ENCODE measurements at places on chromosomes 16 and 17.

GRCh38 chr17:10177131-10177912, 21.1 kb downstream of the GAS7 start:
- DNase-seq, result no peak

- no peak for DNase-seq
Measured at GRCh38 chr16:79097771-79098170, 502.8 kb downstream of the MAF start.

DNA sequence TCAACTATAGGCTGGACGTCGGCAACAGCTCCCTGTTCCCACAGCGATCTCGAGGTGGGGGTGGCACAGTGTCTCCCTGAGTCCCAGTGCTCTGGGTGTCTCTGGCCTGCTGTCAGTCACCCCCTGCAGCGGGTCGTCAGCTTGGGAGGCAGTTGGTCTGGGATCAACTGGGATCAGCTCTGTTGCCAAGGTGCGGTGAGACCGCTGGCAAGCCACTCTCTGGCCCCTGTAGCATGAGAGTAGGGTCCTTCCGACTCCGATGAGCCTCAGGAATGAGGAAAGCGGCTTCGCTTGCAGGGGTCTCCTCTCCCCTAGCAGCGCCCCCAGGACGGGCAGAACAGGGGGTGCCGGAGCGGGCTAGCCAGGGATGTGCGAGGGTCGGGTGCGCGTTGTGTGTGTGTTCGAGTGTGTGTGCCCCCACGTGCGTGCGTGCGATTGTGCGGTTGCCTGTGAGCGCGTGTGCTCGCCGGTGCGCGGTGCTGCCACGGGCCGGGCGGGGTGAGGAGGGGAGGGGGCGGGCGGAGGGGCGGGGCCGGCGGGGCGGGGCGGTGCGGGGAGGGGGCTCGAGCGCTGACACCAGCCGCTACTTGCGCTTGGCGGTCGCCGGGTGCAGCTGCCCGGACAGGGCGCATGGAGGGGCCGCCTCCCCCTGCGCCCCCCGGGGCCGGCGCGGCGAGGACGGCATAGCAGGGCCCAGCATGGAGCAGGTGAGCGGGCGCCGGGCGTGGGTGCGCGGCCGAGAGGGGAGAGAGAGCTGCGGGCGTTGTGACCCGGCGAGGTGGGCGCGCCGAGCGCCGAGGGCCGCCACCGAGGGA, 9.4 kb upstream of the ARHGAP23 start:
- DNase-seq, result no peak

- DNase-seq, result no peak
Measured at GRCh38 chr17:70310221-70310672, 140.9 kb downstream of the KCNJ2 start.

DNA sequence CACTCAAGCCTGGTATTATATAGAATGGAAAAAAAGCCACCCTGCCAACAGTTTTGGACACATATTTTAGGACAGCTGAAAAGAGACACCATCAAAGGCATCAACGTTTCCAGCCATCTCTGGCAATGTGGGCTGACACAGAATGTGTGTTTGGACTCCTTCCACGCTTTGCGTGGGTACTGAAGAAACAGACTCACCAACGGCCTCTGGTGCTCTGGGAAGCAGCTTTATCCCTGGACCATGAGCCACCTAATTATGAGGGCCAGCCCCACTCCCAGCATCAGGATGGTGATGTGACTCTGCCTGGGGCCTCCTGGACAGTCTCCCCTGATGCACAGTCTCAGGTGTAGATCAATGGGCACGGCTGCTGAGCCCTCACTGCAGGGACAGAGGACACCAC, 27.9 kb downstream of the CCDC57 start:
- no peak for DNase-seq

- no peak for DNase-seq
Measured at GRCh38 chr17:33229028-33229427, 64.1 kb downstream of the ASIC2 start.

DNA sequence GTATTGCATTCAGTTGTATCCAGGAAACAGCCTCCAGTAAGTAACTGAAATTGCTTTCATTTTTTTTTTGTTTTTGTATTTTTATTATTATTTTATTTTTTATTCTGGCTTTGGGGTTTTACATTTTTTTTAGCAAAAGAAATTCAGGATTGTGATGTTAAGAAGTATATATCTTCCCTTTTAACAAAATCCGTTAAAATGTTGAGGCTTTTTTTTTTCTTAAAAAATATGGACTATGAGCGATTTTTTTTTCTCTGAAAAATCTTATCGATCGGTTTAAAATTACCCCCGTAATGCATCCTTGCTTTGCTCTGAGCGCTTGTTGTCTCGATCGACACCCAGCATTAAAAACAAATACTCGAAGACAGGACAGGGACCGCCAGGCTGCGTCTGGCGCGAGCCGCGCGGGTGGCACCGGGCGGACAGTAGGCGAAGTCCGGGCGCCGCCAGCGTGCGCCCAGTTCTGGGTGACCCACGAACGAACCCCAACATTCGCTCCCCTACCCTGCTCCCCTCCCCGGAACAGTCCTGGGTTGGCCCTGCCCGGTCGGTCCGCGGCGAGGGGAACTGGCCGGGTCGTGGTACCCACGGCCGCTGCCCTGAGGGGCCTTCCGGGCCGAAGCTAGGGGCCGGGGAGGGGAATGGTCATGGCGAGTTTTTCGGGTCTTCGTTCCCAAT, 482 bp downstream of the BAHCC1 start:
- no peak for DNase-seq

- no peak for DNase-seq
Measured at GRCh38 chr16:11129378-11129781, 126.6 kb downstream of the SOCS1 start.

DNA sequence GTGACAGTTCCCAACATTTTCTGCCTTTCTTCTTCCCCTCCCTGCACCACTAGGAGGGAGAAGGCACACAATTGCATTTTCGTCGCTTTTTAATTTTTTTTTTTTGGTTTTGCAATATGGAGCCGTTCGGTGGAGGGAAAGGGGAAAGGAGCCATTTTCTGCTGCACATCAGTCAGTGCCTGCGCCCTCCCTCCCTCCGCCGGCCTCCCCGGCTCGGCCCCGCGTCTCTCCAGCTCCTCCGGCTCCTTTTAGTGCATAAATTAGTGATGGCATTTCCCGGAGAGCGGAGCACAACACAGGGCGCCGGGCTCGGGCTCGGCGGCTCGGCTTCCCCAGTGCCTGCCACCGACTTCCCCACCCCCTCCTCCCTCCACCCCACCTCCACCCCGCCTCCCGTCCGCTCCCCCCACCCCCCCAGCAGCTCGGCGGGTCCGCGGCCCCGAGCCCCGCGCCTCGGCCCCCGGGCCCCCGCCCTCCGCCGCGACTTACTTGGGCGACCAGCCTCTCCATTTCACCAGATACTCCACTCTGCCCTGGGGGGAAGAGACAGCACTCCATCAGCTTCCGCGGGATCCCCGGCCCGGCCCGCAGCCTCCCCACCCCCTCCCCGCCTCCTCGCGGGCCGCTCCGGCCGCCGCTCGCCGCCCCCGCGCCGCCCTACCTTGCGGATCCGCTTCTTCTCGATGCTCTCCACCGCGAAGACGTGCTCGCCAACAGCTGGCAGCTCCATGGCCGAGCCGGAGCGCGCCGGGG, 542 bp downstream of the CBX4 start:
- DNase-seq, result no peak

DNA sequence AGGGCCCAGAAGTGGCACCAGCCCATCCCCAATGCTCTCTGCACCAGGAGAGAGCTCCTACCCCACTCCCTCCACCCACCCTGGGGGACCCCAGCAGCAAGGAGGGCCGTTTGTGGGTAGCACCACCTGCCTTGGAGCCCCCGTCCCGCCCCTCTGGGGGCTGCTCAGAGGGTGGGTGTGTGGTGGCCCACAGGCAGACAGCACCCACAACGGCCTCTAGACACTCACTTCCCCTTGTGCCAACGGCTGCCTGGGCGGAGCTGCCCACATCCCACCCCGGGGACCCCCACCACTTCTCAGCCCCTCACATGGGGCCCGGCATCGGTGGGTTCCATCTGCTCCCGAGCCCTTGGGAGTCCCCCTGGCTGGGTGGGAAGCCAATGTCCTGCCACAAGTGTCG, 33.3 kb downstream of the BAHCC1 start:
- DNase-seq, result no peak

- DNase-seq, result no peak
Measured at GRCh38 chr17:14341866-14342265, 41.0 kb downstream of the HS3ST3B1 start.

DNA sequence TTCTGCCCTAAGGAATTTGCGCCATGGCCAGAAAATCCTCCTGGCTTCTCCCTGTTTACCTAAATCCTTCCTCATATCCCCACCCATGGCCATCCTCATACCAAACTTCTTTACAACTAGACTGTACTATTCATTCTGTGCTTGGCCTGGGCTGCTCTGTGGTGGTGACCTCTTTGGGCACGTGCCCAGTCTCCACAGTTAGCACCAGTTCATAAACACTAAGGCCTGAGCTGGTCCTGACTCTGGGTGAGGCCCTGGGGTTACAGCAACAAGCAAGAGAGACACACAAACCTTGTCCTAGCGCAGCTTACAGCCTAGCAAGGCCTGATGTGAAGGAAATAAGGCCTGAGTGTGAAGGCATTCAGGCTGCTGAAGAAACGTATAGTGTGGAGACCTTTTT, 3.1 kb upstream of the ATXN7L3 start:
- no peak for DNase-seq

DNA sequence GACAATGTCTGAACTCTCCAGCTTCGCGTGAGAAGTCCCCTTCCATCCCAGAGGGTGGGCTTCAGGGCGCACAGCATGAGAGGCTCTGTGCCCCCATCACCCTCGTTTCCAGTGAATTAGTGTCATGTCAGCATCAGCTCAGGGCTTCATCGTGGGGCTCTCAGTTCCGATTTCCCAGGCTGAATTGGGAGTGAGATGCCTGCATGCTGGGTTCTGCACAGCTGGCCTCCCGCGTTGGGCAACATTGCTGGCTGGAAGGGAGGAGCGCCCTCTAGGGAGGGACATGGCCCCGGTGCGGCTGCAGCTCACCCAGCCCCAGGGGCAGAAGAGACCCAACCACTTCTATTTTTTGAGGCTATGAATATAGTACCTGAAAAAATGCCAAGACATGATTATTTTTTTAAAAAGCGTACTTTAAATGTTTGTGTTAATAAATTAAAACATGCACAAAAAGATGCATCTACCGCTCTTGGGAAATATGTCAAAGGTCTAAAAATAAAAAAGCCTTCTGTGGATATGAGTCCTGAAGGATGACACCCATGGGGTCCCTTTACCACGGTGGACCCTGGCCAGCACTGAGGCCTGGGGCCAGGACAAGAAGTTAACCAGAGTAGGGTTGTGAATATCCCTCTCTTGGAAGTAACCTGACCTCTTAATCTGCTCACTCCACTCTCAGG, 10.5 kb upstream of the ITGAD start:
- no peak for DNase-seq

DNA sequence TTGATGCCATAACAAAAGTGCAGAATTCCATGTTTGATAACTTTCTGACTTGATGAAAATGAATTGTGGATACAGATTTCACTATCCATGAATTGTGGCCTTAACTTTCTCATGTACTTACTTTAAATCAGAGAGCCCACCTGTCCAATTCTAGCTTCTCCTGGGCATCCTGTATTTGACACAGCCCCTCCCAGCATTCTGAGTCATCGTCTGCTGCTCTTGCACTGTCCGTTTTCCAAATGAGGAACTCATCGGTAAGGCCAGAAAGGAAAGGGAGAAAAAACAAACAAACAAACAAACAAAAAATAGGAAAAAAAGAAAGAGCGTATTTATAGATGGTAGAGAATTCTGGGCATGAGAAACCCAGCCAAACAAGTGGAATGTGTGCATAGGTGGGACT, 361.6 kb downstream of the WWOX start:
- DNase-seq, result no peak

- no peak for DNase-seq
Measured at GRCh38 chr17:50451943-50452629, 16.6 kb downstream of the CHAD start.

DNA sequence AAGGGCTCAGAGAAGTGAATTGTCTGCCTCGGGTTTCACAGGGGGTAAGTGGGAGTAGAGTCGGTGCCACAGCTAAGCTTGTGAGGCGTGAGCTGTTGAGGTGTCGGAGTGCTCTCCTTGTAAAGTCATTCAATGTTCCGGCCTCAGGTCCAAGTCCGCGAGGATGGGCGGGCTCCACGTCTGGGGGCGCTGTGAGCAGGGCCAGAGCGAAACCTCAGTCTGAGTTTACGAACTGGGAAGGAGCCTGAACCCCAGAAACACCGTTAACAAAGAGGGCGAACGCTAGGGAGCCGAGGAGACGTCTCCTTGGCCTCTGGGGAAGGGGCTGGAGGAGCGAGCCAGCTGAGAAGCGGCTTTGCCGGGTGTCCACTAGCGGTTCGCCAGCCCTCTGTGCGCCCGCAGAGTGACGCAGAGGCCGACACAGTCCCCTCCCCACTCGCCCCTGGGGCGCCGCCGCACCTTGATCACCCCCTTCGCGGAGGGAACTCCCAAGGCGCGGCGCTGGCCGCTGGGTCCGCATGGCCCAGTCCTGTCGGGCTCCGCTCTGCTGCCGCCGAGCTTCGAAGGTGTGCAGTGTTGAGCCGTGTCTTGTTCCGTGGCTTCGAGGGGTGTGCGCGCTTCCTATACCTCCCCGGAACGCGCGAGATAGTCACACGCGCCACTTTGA, 4.9 kb downstream of the IRX3 start:
- no peak for DNase-seq

GRCh38 chr17:41777574-41778188, 8.8 kb downstream of the JUP start:
- DNase-seq, result peak; percentile 66

GRCh38 chr17:13947499-13947898, 121.8 kb upstream of the COX10 start:
- DNase-seq, result no peak

DNA sequence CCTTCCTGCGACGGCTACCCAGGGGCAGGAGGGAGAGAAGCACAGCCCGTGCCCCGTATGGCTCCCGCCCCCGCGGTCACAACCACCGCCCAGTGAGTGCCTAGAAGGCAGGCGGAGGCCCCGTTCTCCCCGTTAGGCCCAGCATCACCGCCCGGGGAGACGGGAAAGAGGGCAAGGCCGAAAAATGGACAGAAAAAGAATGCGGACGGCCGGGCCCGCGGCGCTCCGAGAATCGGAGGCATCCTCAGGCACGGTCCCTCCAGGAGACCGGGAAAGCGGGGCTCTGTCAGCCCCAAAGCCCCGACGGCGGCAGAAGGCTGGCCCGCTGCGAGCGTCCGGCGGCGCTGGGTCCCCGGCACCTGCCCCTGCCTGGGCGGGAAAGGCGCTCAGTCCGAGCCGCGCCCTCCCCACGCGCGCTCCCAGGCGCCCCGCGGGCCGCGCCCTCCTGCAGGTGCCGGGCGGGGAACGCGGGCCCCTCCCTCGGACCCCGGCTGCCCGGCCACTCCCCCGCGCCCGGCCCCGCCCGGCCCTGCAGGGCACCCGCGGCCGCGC, 407 bp downstream of the MCRIP1 start:
- DNase-seq, result no peak

- no peak for DNase-seq
Measured at GRCh38 chr16:20902426-20902825, 1.9 kb downstream of the LYRM1 start.

Data from cerebellar nuclear complex (tissue), 1 donor.